ENCODE measurements at places on chromosomes 3 and 15.

DNA sequence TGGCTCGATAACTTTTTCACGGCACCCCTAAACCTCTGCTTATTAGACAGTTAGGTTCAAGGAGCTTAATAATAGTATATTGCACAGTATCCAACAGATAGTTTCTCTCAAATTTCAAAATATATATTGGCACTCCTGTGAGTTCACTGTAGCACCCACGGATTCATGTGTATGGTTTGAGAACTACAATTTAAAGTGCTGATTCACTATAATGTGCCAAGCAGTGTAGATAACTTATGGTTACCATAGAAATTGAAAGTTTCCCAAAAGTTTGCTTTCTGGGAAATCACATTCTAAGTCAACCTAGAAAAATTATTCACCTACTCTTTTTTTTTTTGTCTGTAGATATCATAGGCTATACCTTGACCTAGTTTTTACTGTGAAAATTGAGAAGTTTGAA is 86.6 kb downstream of the GAP43 start:
- no peak for DNase-seq

GRCh38 chr3:153762411-153763235 is 358.6 kb upstream of the ARHGEF26 start:
- DNase-seq = no peak

GRCh38 chr3:149555927-149556326 is 81.4 kb downstream of the TM4SF4 start:
- DNase-seq = no peak

DNA sequence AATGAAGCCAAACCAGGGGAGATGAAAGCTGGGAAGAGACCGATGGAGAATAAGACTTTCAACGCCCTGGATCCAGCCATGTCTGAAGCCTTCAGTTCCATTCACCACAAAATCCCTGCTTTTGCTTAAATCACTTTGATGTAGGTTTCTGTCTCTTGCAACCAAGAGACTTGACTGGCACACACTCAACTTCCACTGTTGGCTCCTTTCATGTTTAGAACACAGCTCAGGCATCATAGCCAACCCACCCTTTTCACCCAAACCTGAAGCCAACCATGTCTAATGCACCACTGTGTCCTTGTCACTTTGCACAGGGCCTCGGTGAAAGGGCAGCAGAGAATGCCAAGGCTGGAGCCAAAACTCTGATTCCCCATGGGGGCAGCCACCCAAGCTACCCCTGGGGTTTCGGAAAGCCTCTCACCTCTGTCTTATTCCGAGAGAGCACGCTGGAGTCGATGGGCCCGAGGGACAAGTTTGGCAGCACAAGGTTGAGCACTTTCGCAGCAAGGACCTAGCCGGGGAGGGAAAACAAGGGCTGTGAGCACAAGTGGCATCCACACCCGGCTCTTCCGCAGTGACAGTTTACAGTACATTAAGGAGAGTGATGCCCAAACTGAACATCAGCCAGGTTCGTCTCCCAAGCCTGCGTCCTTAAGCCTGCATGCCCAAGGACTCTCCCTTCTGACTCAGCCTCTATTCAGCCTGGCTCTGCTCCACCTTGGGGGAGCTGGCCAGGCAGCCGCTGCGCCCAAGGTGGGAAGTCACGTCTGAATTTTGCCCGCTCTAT is 37.6 kb downstream of the ABTB1 start:
- DNase-seq = no peak

DNA sequence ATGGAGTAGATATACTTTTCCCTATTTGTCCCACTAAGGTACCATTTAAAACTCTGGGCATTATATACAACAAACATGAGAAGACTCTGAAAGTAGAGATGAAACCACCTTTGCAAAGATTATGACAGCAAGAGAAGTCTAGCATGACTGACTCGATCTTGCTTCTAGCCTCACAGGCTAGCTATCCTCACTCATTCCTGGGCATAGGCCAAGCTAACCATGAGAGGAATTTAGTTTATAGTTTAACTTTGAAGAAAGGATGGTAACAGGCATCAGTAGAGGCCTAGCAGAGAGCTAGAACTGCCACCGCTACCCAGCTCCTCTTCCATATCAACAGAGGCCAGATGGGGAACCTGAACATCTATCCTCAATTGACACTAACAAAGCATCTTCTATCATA is 63.5 kb upstream of the FSIP1 start:
- no peak for DNase-seq

GRCh38 chr3:157445857-157446256 is 9.2 kb downstream of the PTX3 start:
- no peak for DNase-seq

DNA sequence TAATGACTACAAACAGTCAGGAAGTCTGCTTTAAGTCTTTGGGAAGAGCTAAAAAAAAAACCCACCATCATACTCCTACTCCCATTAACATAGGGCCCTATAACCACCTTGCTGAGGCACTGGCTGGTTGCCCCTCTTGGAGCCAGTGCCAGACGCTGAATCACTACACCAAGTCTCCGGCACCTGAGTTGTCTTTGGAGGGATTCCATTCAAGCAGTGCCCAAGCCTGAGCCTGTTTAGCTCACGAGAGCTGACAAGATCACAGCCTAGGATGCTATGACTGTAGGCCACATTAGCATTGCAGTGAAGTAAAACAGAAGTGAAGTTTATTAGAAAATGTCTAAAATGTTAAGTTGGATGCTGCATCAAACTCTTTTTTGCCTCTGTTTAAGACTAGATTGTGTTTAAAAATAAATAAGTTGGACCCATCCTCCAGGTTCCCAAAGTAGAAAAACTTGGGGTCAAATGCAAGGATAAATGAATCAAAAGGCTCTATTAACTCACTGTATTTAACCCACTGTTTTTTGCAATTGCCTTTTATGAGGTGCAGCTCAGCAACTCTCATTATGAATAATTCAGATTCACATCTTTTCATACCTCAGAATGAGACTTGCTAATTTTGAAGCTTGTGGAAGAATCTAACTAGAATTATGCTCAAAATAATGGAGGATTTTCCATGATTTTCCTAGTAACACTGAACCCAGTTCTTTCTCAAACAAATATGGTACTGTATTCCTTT is 461.9 kb downstream of the FOXP1 start:
- no peak for DNase-seq

DNA sequence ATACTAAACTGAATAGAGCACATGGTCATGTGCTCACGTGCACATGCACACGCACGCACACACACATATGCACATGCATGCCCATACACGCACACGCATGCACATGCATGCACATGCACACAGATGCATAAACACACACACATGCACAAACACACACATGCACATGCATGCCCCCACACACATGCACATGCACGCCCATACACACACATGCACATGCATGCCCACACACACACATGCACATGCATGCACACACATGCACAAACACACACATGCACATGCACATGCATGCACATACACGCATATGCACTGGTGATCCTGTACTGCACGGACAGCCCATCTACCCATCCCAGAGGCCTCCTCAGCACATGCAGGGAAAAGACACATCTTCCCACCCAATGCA is 426.6 kb downstream of the OCA2 start:
- no peak for DNase-seq

- no peak for DNase-seq
These were observed 12.5 kb upstream of the IL16 start for GRCh38 chr15:81184188-81184587.

- no peak for DNase-seq
These were observed 20.2 kb downstream of the ICE2 start for GRCh38 chr15:60458721-60459120.

DNA sequence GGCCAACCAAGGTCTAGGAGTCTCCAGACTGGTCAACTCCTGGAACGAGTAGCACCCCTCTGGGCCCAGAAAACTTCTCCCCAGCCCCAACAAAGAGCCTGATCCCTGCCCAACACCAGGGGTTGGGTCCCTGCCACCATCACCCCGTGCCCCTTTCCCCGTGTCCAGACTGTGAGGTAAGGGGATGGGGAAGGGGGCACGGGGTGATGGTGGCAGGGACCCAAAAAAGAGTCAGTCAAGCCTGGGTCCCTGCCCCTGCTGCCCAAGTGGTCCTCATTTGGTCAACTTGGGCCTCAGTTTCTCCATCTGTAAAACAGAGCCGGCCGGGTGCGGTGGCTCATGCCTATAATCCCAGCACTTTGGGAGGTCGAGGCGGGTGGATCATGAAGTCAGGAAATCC is 1.1 kb upstream of the NBEAL2 start:
- no peak for DNase-seq

GRCh38 chr15:39835550-39835949 is 52.9 kb upstream of the FSIP1 start:
- DNase-seq = no peak

Data from WERI-Rb-1 (cell line).